ENCODE measurements at places on chromosomes 7 and 10.

DNA sequence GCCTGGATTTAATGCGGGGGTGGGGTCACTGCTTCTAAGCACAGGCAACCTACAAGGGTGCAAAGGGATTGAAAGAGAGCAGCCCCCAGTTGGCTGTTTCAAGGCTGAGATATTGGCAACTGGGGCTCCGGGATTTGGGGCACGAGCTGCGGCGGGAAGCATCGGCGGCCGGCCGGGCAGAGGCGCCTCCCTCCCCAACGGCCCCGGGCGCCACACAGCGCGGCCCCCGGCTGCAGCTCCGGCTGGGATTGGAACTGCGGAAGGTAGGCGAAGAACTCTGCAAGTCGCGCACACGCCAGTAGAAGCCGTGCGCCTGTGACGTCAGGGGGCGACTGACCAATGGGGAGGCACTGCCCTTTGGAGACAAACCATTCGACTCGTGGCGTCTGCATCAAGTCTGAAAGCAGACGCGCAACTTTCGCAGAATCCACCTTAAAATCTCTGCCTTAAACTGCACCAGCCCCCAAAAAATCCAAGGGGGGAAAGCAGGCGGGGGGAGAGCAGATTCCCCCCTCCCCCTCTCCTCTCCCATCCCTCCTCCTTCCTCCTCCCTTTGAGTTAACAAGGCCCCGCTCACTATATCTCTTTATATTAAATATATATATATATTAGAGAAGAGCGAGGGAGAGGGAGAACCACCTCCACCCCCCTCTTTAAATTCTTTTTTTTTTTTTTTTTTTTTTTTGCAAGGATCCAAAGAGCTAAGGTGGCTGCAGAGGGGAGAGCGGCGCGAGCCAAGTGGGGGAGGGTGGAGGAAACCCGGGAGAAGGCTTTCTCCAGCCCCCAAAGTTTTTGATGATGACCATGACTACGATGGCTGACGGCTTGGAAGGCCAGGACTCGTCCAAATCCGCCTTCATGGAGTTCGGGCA is at the start of gene DLX6:
DLX6 (plus strand) TSS at position 371 of the 872 bp plus-strand sequence; CDS start at position 796, 425 bp downstream.
- DNase-seq = no peak

DNA sequence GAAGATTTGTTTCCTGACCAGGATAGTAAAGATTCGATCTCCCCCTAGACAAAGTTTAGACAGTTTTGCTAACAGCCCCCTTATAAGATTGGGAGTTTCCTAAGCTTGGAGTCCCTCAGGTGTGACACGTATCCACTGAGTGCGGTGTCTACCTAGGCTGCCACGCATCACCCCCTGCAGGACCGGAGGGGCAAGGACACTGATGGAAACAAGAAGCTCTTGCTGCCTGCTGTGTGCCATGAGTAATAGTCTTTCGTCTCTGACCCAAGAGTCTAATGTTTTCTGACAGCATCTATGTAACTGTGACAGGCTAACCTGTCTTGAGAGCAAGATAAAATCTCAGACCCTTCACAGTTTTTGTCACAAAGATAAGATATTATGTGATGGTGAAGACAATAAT is 173.5 kb downstream of the SEMA3E start:
- no peak for DNase-seq

- no peak for DNase-seq
Observed at GRCh38 chr7:46844486-46844885, 737.4 kb downstream of the TNS3 start.

GRCh38 chr10:95675403-95676116 is 18.2 kb downstream of the TCTN3 start:
- no peak for DNase-seq

- no peak for DNase-seq
Observed at GRCh38 chr7:3980300-3980643, 679.2 kb downstream of the SDK1 start.

DNA sequence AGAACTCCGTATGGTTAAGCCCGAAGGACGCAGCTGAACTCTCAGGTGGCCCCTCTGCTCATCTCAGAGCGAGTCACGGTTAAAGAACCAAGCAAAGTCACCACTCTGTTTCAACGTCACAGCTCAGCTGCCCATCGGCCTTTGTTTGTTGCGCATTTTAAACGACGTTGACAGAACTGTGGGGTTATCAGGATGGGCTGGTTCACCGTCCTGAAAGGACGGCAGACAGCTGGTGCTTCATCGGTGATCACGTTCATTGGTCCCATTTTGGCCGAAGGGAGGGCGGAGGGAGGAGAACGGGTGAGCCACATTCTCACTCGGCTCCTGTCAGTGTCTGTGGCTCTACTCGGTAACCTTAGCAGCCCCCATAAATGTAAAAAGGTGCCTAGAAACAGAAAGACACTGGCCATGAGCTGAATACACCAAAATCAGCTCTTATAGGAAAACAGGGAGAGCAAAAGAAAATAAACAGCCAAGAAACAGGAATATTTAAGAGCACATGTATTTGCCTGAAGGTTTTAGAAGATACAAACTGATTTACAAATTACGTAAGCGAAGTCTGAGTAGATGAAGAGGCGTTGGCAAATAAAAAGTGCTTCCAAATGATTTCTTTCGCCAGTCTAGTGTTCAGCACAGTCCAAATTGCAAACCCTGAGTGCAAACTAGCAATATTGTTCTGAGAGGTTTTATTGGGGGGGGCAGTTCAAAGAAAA is 8.4 kb downstream of the PRKAG2 start:
- DNase-seq = no peak

DNA sequence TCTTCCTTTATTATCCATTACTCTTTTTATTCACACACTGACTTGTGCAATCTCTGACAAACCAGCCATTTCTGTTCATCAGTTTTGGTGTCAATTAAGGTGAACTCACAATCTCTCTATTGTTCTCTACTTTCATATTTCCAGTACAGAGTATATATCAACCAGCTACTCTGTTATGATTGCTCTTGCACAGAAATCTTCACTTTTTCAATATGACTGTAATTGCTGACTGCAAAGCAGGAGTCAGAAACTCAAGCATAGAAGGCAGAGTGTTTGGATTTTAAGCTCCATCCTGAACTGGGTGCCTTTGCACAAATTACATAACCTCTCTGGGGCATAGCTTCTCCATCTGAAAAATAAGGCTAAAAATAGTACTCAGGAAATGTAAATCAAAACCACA is 1042.0 kb downstream of the GRM8 start:
- DNase-seq = no peak

GRCh38 chr7:41148521-41148951 is 554.4 kb downstream of the INHBA start:
- peak; percentile 57 for DNase-seq

DNA sequence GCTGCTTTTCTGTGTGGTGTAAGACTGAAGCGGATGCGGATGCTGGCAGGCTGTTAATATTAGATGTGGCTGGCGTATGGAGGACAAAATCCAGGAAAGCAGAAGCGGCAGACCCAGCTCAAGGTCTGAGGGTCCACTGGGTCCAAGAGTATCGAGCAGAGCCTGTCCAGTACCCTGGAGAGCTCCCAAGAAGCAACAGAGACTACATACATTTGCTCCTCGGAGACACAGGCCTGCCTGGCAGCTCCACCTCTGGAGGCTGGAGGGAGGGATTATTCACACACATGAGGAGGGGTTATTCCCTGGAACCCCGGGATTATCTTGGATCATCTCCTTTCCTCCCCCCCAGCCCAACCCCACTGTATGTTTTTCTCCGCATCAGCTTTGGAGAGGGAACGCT is 31.3 kb upstream of the LOXL4 start:
- no peak for DNase-seq

GRCh38 chr7:138610671-138611170 is 90.4 kb downstream of the SVOPL start:
- no peak for DNase-seq

DNA sequence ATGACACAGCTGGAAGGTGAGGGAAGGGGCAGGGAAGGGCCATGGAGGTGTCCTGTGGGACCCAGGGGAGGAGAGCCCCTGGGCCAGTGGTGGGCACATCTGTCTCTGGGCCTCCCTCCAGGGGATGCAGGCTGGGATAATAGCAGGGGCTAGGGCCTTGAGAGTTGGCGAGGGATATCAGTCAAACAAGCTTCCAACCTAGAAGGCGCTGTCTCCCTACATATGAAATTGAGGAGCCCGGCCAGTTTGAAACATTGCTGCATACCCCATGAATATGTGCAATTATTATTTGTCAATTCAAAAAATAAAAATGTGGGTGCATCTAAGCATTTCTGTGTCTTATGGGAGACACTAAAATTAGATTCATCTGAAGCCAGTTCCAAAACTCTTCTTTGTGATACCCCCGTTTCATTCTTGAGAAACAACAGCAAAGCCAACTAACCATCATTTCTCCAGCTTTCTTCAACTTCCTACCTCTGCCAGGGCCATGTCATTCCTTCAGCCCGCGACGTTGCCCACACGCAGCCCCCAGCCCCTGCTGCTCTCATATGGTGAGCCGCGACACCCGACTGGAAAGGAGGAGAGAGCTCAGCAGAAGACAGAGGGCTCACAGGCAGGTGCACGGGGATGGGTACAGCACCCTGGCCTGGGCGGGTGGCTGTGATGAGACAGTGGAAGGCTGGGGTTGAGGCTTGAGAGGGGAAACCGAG is 418.7 kb downstream of the GLRX3 start:
- no peak for DNase-seq

DNA sequence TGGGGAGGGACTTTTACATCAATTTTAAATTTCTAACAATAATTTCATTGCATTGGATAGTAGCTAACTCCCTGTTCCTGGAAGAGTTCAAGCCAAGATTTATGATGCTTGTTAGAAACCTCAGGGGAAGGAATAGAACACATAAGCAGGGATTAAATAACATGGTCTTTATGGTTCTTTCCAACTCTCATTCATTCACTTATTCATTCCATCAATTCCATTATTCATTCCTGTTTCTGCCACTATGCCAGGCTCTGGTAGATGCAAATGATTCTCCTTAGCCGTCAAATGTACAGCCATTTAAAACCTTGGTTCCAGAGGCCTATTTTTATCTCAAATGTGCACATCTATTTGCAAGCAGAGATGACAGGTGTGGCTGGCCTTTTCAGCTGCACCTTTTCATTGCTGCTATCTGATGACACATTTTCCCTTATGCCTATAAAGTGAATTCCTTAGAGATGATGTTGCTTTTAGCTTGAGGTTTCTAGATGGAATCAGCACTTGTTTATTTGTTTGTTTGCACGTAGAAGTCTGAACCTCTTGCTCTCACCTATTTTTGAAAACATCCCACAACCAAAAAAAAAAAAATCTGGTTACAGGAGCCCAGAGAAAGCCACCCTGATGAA is 205.7 kb upstream of the IGFBP3 start:
- DNase-seq = no peak

DNA sequence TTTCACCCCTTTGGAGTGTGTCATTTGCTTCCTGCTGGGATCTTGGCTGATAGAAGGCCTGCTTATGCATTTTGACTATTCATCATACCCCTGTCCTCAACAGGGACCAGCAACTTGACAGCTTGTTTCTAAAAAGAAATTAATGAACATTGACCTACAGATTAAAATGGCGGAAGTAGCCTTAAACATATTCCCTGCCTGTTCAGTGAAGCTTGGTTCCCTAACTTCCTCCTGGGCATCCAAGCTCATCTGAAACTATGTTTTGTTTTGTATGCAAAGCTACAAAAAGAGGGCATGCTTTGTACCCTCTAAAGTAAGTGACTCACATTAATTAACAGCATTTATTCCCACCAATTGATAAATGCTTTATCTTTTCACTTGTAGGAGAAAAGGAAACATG is 26.8 kb upstream of the CDK14 start:
- DNase-seq = no peak

DNA sequence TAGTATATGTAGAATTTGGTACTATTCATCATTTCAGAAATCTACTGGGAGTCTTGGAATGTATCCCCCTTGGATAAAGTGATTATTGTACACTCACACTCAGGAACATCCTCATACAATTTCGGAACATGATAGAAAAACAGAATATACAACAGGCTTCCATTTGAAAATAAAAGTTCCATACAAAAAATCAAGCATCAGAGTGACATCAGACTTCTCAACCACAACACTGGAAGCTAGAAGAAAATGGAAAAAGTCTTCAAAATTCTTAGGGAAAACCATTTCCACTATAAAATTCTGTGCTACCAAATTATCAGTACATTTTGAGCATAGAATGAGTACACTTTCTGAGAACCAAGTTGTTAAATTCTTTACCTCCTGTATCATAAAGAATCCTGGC is 8.8 kb downstream of the LYZL1 start:
- DNase-seq = no peak

DNA sequence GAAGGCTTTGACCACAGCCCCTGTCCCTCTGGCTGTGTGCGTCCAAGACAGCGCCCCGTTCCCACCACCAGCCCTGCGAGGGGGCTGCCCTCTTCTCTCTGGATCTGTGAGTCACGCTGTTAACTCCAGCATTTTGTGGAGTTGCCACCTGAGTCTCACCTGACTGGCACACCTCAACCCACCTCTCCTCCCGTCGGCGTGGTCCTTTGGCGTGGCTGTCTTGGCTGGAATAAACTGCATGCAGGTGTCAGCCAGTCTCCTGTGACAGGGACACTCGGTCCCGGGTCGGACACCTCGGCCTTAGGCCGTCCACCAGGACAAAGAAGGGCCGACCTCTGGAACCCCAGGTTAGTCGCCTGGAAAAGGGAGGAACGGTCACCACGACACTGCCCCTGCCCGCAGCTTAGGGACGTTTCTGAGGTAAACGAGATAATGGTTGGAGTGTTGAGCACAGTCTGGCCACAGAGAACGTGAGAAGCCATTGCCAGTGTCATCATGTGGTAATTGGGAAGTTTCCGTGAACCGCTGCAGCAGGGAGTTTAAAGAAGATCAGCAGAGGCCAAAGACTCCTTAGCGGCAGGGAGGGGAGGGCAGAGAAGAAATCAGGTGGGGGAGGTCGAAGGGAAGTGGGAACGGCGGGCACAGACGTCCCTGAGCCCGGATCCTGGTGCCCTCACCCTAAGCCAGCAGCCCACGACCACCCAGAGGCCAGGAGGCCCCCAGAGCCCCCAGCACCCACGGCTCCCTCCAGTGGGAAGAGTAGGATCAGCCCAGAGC is 73.6 kb upstream of the FAM20C start:
- DNase-seq = no peak

DNA sequence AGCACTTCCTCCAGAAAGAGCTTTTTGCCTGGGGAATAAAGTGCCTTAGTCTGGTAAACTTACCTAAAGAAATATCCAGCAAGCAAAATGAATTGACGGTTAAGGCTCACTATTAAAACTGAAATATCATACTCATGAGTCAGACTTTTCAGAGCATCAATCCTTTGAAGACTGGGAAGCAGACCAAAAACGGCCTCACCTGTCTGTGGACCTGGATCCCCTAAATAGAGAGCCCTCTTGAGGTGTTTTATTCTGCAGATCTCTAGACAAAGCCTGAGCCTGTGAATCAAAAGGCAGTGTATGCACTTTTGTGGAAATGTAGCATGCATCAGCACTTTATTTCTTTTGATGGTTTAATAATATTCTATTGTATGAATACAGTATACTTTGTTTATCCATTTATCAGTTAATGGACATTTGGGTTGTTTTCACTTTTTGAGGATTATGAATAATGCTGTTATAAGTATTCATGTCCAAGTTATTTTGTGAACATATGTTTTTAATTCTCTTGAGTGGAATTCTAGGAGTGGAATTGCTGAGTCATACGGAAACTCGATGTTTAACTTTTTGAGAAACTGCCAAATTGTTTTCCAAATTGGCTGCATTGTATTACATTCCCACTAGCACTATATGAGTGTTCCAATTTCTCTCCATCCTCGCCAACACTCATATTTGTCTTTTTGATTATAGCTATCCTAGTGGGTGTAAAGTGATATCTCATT is 449.0 kb upstream of the IGFBP3 start:
- DNase-seq = peak; percentile 61

- DNase-seq = no peak
Observed at GRCh38 chr7:150400008-150400787, 21.1 kb downstream of the ZNF775 start.

Measured in brain pericyte (primary cell).